ENCODE measurements at places on chromosomes 5 and 9. TPM values are rescaled to one million over a fixed set of nuclear protein-coding genes. Genes with fewer than 3 reads are reported as not detected.

- no peaks in the 10 kb centered on the region for H3K4me1 ChIP-seq
- H3K4me3 ChIP-seq: no peak overlapping the region
- DNase-seq: no peak
- no peaks in the 10 kb centered on the region for H3K27me3 ChIP-seq
- peak overlapping the region; percentile 61 for H3K27ac ChIP-seq
Measured at GRCh38 chr5:54743581-54743980, 226.0 kb downstream of the SNX18 start.

DNA sequence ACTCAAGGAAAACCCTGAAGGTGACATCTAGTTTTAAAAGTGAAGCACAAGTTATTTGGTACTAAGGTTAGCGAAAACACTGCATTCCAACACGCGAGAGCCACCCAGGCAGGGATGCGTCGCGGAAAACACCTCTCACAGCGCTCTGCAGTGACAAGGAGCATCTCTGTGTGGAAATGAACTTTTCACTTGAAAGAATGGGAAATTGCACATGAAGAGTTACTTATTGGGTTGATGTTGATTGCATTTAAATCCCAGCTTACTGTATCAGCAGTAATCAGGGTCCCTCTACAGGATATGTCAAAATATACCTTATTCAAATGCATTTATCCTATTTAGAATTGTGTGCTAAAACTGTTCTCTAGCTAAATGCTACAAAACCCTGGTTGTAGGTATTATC is 144.4 kb downstream of the BNC2 start:
- DNase-seq: no peak
- peak overlapping the region; percentile 80 for H3K4me3 ChIP-seq

- no peak overlapping the region for H3K4me3 ChIP-seq
- H3K27ac ChIP-seq: peak overlapping the region; percentile 81
- no peak for DNase-seq
Measured at GRCh38 chr9:113574441-113575262, 111.1 kb downstream of the RGS3 start.

Gene SNCAIP
- total RNA-seq: 0.84 TPM

DNA sequence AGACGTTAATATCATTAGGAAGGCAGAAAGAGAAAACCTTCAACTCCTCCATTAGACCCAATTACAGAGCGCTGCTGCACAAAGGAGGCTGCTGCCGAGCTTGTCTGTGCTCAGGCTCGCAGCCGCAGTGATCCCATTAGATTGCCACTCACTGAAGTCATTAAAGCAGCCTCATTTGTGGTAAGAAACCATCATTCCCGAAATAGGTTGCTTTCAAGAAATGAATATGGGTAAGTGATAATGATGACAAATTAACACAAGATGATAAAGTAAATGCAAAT is 137.2 kb downstream of the CAVIN4 start:
- no peaks in the 10 kb centered on the region for H3K4me1 ChIP-seq
- no peak for DNase-seq
- H3K36me3 ChIP-seq: no peaks in the 10 kb centered on the region
- H3K27me3 ChIP-seq: no peaks in the 10 kb centered on the region

Measured in psoas muscle (tissue), 8 donors.